ENCODE measurements at places on chromosomes 12 and 14.

DNA sequence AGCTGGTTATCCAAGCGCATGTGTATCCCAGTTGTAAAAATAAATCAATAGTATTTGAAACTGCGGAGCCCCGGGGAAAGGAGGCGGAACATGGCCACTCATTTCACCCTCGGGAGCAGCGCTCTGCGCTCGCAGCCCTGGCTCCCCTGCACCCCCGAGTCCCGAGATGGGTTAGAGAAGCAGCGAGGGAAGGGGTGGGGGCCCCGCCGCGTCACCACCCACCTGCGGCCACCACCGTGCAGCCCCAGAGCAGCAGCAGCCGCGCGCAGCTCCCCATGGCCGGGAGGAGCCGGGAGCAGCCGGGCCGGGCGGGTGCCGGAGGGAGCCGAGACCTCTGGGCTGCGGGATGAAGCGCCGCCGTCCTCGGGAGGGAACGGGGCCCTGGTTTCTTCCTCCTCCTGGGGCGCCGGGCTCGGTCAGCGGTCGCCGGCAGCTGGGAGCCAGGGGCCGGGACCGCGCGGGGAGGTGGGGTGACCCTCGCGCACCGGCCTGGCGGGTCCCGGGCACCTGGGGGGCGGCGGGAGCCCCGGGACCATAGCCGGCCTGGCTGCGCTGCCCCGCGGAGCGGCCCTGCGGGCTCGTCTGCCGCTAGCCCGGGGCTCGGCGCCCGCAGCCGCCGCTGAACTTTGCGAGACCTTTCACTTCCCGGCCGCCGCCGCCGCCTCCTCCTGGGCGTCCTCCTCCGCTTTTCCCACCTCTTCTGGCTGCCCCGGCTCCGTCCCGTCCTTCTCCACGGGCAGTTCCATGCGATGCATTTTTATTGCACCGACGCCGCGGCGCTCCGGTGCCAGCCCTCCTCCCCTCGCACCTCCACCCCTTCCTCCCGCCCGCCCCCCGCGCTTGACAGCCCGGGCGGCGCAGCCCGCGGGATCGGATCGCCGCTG, at the start of gene NTN4:
Gene NTN4, minus strand, starts transcription at position 732 of the 884 bp plus-strand sequence. Its CDS starts 455 bp downstream, at position 277.
- DNase-seq, result no peak

DNA sequence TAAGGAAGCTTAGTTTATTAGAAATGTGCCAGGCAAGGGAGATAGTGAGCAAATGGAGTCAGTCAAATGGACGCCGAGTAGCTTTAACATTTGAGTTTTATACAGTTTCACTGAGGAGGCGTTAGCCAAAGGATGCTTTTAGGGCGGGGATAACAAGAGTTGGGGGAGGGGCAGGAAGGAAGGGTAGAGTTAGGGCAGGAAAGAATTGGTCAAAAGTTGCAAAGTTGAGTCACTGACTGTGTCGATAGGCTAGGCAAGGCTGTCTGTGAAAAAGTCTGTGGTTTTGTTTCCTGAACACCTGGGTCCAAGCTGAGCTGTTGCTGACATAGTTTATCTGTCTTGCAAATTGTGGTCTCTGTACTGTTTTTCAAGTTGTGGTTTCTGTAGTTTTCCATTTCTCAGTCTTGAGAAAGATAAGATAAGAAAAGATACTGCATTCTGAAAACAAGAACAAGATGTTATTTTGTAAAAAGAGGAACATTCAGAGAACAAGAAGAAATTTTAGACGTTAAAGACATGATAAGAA, 62.6 kb upstream of the RESF1 start:
- no peak for DNase-seq

DNA sequence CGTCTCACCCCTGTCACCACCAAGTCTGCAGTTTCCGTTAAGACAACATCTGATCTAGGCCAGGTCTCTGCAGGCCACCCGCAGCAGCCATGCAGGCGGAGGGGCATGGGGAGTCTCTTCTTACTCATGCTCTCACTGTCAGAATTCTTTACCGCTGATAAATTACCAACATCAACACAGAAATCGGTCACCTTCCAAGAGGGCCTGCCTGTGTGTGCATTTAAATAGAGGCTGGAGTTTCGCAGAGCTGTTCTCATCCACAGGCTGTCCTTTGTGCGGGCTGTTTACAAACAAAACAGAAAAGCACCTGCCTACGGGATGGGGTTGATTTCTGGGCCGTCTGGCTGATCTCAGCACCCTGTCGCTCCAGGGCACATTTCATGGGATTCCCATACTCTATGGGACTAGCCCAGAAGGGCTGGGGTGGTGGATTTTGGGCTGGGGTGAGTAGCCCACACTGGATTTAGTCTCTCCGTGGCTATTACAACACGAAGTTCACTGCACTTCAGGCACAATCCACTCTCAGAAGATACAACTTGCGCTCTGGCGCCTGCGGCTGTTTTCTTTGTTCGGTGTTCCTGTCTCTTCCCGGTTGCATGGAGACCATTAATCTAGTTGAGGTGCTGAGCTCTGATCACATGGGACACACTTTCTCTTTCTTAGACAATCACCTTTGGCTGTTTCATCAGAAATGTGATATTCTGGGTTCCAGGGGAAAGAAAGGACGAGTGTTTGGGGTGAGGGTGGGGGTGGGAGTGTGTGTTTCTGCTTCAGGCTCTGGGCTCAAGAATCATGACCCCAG, 331.1 kb downstream of the GLT1D1 start:
- DNase-seq, result no peak

DNA sequence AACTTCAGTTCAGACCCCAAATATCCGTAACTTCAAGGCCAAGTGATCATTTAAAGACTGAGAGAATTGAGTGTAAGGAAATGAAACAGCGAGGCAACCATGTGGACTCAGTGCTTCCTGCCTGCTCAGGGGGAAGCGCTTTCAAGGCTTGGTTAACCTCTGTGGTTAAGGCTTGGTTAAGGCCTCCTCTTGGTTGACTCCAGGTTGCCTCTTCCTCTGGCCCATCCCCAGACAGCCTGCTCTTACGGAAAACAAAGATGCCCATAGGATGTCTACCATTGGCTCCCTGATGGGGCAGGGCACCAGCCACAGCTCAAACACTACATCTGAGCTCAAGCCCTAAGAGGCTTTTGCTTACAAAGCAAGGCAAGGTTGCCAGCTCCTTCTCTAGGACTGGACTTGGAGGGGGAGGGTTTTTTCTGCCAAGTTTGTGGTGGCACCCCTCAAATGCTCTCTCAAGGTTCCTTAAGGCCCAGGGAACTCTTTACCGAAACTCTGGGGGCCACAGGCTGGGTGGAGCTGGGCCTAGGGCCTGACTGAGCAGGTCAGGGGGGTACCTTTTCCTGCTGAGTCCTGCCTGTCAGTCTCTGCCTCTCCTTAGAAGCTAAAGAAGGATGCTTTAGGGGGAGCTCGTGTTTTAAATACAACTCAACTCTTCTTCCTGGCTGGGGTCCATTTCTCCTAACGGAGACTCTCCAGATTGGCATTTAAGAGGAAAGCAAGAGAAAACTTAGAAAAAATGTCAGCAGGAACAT, 13.7 kb downstream of the COL2A1 start:
- DNase-seq, result no peak

DNA sequence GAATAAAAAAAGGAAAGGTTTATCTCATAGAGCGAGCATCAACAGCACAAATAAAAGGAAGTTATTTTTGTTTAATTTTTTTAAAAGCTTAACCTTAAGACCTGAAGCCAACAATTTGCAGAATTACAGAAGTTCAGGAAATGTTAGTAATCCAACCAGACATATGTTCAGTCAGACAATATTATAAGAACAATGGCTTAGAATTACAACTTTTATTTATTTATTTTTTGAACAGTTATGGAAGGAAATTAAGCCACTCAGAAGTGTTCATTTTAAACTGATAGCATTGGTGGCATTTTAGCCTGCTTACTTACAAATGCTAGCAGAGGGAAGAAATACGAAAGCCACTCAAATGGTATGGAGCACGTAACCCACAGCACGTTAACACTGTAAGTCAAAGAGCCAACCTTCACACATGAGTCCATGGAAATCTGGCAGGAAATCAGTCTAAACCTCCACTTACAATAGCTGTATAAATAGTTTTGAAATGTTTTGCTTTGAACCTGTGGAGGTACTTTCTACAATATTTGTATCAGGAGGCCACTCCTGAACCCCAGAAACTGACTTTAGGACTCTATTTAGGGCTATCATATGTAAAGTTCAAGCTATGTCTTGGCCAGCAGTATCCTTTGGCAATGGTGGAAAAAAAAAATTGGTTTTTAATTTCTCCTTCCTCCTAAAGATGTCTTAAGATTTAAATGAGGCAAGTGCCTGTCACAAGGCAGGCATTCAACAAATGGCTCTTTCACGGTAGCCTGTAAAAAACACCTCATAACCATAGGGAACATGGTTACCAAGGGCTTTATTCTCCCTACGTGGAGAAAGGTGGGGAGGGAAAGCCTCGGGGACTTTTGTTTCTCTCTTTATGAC, 102.3 kb downstream of the ITPR2 start:
- DNase-seq, result no peak

DNA sequence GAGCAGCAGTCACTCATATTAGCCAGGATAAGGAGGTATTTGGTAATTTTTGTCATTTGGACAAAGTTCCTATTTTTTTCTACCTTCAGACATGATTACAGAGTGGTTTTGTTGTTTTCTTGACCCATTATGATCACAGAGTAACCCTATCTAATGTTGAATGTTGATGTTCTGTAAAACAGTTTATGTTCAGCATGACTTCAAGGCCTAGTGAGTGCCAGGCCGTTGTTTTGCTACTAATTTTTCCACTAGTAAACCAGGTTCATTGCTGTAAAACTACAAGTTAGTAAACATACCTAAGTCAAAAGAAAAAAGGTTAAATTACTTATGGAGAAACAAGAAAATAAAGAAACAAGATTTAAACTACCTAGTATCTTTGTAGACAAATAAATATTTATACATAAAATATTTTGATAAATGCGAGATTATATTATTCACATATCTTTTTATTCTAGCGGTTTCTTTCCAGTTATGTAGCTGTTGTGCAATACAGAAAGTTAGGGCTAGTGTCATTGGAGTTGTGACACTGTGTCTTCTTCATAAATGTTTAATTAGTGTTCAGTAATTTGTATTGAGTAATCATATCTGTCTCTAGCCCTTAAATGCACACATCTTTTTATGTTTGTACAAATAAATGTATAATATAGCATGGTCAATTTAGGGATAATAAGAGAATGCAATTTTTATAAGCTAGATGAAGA, 16.5 kb downstream of the ETNK1 start:
- DNase-seq, result no peak

- DNase-seq, result peak; percentile 90
These were observed 55.9 kb downstream of the DYNC1H1 start for GRCh38 chr14:102020058-102020971.

DNA sequence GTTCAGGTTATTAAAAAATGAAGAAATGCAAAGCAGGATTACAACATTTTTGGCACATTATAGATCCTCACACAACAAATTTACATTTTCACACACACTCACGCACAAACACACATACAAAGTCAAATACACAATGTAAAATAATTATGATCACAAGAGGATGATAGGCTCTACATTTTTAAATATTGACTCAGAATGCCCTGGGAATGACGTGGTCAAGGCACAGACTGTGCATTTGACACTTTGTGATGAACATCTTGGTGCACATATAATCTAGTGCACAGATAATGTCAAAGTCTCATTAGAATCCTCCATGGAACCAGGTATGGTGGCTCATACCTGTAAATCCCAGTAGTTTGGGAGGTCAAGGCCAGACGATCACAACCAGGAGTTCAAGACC, 49.4 kb downstream of the DPF3 start:
- DNase-seq, result no peak

DNA sequence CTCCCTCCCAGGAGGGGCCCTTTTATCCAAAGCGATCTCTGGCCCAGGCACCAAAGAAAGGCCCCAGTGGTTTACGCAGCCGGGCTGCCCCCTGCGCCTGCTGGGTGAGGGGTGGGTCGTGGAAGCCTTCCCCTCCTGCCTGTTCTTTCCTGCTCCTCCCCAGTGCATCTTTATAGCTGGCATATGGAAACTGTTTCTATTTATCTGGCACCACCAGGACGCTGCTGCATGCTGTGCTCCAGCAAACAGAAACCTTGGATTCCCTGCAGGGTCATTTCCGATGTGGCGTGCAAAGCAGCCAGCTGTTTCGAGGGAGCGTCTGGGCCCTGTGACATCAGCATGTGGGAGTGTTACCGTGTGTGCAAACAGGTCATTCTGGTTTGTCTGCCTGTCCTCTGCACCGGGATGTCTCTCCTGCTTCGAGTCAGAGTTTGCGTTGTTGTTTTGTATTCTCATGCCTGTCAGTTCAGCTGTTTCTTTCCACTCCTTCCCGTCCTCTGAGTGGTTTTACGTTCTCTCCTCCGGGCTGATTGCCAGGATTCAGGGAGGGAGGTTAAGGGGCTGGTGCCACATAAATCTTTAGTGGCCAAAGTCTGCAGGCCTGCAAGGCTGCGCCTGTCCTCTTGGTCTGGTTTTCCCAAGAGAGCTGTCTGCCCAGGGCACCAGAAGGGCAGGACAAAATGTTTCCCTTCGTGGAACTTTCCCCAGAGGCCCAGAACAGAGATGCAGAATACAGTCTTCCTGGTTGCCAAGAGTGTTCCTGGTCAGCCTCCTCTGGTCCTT, 24.6 kb downstream of the TPCN1 start:
- DNase-seq, result no peak

DNA sequence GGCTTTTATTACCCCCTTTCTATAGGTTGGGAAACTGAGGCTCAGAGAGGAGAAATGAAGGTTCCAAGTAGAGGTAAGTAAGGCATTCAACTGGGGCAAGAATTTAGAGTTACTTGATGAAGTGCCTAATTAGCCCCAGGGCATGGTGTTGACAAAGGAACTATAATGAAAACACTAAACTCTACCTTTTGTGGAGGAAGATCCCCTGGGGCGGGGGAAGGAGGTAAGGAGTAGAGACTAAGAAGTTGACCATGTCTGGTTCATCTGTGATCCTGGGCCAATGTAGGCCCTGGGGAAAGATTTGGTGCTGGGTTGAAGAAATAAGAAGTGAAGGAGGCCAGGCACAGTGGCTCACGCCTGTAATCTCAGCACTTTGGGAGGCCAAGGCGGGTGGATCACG, 16.2 kb upstream of the COX6A1 start:
- no peak for DNase-seq

DNA sequence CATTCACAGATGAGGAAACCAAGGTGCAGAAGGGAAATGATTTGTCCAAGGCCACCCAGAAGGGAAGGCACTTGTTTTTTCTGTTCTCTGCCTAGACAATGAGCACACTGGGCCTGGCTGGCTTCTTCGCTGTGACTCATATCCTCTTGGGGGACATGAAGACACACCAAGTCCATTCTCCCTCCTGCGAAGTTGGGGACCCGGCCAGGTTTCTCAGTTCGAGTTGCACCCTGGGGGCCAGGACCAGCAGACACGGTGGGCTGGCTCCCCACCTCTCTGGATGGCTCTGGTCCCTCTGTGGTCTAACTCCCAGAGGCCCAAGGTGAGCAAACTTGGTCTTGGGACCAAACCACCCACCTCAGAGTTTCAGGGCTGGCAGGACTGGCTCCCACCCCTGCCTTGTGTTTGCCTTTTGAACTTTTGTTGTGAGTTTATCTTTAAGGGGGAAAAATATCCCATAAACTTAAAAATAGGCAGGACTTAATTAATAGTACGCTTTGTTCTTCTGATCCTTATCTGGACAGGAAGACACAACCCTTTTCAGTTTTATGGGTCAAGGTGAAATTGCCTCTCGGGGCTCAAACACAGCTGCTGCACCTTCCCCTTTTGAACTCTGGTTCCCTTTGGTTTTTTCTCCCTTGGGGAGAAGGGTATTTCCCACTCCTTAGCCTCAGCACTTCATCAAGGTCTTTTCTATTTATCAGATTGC, 9.0 kb upstream of the MLEC start:
- no peak for DNase-seq

GRCh38 chr12:63036216-63036973, 101.4 kb upstream of the PPM1H start:
- DNase-seq, result no peak

GRCh38 chr14:100105357-100106169, 40.3 kb downstream of the EVL start:
- DNase-seq, result no peak

- peak; percentile 72 for DNase-seq
These were observed 176.3 kb downstream of the ESR2 start for GRCh38 chr14:64117671-64118402.

All from HS-5 (cell line).